Osteocyte (in vitro differentiated cells): ENCODE measurements at places on chromosomes 6 and 20. TPM values are rescaled to one million over a fixed set of nuclear protein-coding genes. Genes with fewer than 3 reads are reported as not detected.

GRCh38 chr6:150116200-150116800 lies 26.5 kb upstream of the PPP1R14C start:
- no peak overlapping the region for H3K27ac ChIP-seq
- no peak overlapping the region for H3K4me3 ChIP-seq
- DNase-seq, result no peak
- H3K27me3 ChIP-seq, result peaks cover 5% of the 10 kb centered on the region
- no peaks in the 10 kb centered on the region for H3K36me3 ChIP-seq
- H3K4me1 ChIP-seq, result peaks cover 10% of the 10 kb centered on the region

The CRISP3 gene
- total RNA-seq, result not detected in 2 replicates

GRCh38 chr20:14881518-14881917 lies 544.1 kb upstream of the FLRT3 start:
- no peak for DNase-seq
- no peak overlapping the region for H3K4me3 ChIP-seq
- H3K27ac ChIP-seq, result no peak overlapping the region
- no peaks in the 10 kb centered on the region for H3K36me3 ChIP-seq
- no peaks in the 10 kb centered on the region for H3K4me1 ChIP-seq
- H3K27me3 ChIP-seq, result no peaks in the 10 kb centered on the region

The C6orf163 gene
- total RNA-seq, result 3.8 and 5.1 TPM in 2 replicates

- H3K36me3 ChIP-seq, result no peaks in the 10 kb centered on the region
- H3K4me3 ChIP-seq, result no peak overlapping the region
- no peak overlapping the region for H3K27ac ChIP-seq
- peaks cover 44% of the 10 kb centered on the region for H3K27me3 ChIP-seq
- no peaks in the 10 kb centered on the region for H3K4me1 ChIP-seq
Measured at GRCh38 chr6:29924731-29925130, 17.6 kb upstream of the HLA-A start.

- H3K27ac ChIP-seq, result no peak overlapping the region
- H3K27me3 ChIP-seq, result no peaks in the 10 kb centered on the region
- DNase-seq, result no peak
- H3K4me3 ChIP-seq, result no peak overlapping the region
- no peaks in the 10 kb centered on the region for H3K36me3 ChIP-seq
Measured at GRCh38 chr20:6940048-6940447, 172.6 kb downstream of the BMP2 start.

DNA sequence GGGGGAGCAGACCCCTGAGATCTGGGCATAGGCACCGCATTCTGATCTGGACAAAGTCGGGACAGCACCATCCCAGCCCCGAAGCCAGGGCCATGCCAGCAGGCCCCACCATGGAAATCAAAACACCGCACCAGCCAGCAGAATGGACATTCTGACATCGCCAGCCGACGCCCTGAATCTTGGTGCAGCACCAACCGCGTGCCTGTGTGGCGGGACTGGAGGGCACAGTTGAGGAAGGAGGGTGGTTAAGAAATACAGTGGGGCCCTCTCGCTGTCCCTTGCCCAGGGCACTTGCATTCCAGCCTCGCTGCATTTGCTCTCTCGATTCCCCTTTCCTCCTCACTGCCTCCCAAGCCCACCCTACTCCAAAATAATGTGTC lies 2.0 kb downstream of the NNAT start:
- no peak overlapping the region for H3K4me3 ChIP-seq
- H3K4me1 ChIP-seq, result peaks cover 74% of the 10 kb centered on the region
- peaks cover 8% of the 10 kb centered on the region for H3K36me3 ChIP-seq
- no peak overlapping the region for H3K27ac ChIP-seq
- no peak for DNase-seq

The APOBEC2 gene
- not detected in 2 replicates for total RNA-seq

DNA sequence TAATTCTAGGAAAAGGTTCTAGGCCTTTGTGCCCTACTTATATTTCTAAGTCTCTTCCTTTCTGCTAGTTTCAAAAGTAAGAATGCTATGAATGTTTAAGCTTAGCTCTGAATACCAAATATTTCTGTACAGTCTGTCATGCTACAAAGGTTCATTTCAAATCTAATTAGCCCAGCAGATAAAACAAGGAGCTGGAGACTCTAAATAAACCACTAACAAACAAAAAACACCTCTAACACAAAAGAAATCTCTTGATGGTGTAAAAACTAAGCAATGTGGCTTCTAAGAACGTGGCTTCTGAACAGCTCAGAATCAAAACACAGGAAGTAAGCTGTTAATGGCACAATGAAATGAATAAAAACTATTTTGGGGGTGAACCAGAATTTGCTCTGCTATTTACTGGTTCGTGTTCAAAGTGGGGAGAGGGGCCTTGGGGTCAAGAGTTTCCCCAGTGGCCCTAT lies 198.3 kb downstream of the BCAS1 start:
- H3K4me3 ChIP-seq, result no peak overlapping the region
- H3K27ac ChIP-seq, result peak overlapping the region; percentile 90
- H3K36me3 ChIP-seq, result no peaks in the 10 kb centered on the region

DNA sequence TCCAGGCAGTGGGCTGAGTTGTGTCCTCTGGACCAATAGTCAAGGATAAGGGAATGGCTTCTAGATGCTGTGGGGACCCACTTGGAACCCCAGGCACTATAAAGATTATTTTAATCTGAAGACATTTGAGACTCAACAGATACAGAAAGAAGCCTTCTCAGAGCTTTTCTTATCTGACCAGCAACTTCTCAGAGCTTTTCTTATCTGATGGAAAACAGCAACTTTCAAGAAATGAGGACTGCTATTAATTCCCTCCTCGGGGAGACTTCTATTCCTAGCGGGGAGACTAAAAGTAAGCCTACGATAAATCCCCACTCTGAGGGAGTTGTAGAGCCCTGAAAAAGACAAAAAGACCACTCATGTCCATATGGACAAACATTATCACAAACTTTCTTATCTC lies 160.5 kb downstream of the RNASET2 start:
- no peak overlapping the region for H3K4me3 ChIP-seq
- H3K4me1 ChIP-seq, result peaks cover 3% of the 10 kb centered on the region
- H3K27me3 ChIP-seq, result peaks cover 10% of the 10 kb centered on the region
- no peaks in the 10 kb centered on the region for H3K36me3 ChIP-seq

The KCNK5 gene
- total RNA-seq, result not detected in 2 replicates

GRCh38 chr20:17617212-17617867 lies 47.5 kb downstream of the DSTN start:
- no peaks in the 10 kb centered on the region for H3K27me3 ChIP-seq
- DNase-seq, result peak; percentile 85
- H3K4me3 ChIP-seq, result no peak overlapping the region

DNA sequence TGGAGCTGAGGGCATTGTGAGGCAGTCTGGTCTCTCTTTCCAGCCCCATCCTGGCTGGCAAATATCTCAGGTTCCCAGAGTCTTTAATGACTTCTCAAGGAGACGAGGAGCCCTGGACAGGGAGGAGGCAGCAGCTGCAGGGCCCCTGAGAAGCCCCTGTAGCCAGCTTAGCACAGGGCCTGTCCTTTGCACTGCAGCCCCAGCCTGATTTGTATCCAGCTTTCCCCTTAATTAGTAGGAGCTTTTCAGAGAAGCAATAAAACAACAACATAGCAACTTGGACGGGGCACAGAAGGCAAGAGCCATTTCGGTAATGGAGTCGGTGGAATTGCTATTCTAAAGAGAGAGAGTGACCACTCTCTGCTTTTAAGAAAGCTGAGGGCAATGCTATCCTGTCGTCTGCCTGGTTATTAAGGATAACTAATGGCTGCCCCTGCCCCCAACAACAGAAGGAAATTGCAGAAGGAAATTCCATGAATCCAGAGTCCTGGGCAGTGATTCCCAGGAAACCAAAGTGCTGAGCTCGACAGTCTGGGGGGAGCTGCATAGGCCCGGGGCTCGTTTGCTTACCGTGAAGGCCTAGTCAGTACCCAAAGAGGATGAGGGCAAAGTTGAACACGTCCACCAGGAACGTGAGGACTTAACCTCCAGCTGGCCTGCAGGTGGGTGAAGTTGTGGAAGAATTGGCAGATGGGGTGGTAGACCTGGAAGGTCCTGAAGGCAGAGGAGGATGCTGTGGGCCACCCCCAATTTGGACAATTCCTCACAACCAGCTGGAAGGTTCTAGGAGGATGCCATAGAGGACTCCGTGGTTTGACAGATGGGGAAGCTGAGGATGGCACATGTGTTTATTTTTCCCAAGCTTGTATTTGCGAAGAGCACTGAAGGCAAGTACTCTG lies 50.3 kb downstream of the NPEPL1 start:
- no peaks in the 10 kb centered on the region for H3K4me1 ChIP-seq
- no peak overlapping the region for H3K4me3 ChIP-seq
- H3K27ac ChIP-seq, result no peak overlapping the region
- peak; percentile 49 for DNase-seq
- H3K27me3 ChIP-seq, result peaks cover 48% of the 10 kb centered on the region

The HTR1E gene
- not detected in 2 replicates for total RNA-seq

The COX4I2 gene
- not detected in 2 replicates for total RNA-seq

DNA sequence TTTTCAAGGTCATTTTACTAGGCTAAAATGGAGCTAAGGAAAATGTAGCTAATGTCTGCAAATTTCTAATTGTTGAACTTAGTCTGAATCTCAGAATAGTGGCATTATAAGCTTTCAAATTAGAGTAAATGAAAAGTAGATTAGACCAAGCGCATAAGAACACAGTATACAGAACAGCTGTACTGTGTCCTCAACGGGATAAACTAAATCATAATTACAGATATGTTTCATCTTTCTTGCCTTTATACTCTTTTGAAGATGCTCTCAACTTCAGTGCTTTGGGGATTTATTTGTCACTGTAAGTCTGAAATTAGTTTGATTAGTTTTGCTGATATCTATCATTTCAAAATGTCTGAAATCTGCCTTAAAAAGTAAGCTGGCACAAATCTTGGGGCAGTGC lies 305.4 kb downstream of the LAMA2 start:
- no peaks in the 10 kb centered on the region for H3K36me3 ChIP-seq
- DNase-seq, result no peak
- peaks cover 20% of the 10 kb centered on the region for H3K4me1 ChIP-seq
- H3K27me3 ChIP-seq, result no peaks in the 10 kb centered on the region
- no peak overlapping the region for H3K4me3 ChIP-seq
- no peak overlapping the region for H3K27ac ChIP-seq

DNA sequence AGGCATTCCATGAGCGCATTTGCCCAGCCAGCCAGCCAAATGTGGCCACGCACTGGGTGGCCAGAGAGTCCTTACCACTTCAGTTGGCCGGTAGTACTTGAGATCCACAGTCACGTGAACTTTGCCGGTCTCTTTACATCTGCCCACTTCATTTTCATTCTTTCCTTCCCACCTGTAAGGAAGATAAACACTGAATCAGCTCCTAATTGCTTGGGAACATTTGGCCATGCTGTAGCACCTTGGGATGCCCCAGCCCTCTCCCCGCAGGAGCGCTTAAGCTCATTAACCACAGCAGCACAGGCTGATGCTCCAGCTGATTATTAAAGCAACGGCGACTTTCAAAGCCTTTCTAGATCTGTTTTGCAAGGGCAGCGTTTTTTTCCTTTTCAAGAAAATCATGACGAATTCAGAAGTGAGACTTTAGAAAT lies 116.6 kb downstream of the FOXC1 start:
- H3K4me3 ChIP-seq, result no peak overlapping the region
- no peak for DNase-seq
- H3K27me3 ChIP-seq, result no peaks in the 10 kb centered on the region
- no peak overlapping the region for H3K27ac ChIP-seq

DNA sequence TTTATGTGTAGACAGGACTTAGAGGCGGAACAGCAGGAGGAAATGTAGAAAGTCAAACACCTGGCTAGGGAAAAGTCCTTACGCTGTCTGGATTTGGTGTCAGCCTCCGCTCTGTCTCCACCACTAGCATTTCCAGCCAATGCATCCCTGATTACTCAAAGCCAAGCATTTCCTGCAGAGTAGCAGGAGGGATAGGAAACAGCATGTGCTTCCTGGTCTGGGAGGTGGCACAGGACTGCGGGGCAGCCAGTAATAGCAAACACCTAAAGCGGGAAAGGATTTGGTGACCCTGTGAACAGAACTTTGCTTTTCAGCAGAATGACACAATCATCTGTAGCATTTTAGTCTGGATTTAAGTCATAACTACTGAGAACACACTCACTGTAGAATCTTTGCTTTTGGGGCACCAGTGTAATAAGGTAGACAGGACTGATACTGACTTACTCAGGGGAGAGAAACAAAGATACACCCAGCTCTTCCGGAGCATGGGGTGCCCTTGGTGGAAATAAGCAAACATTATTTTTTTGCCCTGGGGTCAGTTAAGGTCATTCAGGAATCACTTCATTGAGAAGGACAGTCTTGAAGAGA lies 133.3 kb upstream of the AHI1 start:
- no peak overlapping the region for H3K27ac ChIP-seq
- no peaks in the 10 kb centered on the region for H3K36me3 ChIP-seq
- H3K4me1 ChIP-seq, result no peaks in the 10 kb centered on the region
- DNase-seq, result no peak

The CST7 gene
- not detected in 2 replicates for total RNA-seq

DNA sequence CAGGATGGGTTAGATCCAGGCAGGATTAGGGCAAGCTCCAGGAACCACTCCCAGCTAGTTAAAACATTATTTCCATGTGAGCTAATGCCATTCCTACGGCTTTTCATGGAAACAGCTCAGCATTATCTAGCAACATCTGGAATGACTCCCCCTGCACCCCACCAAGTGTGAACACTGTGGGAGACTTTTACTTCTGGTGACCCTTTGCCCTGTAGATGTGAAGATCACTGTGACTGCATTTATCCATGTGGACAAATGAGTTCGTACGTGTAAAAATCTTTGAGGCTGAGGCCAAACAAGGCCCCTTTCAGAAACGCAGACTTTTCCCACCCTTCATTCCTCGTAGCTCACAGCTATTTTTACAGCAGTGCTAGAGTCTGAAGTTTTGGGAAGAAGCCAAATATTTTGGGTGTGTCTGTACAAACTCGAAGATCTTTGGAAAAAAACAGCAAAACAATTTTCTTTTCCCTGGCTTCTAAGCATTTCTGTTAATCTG lies 221.8 kb upstream of the SOX4 start:
- H3K27me3 ChIP-seq, result no peaks in the 10 kb centered on the region
- peak overlapping the region; percentile 88 for H3K27ac ChIP-seq
- DNase-seq, result no peak
- no peaks in the 10 kb centered on the region for H3K36me3 ChIP-seq
- H3K4me1 ChIP-seq, result peaks cover 23% of the 10 kb centered on the region

- DNase-seq, result no peak
- H3K27ac ChIP-seq, result no peak overlapping the region
- no peak overlapping the region for H3K4me3 ChIP-seq
- peaks cover 17% of the 10 kb centered on the region for H3K36me3 ChIP-seq
- H3K27me3 ChIP-seq, result no peaks in the 10 kb centered on the region
Measured at GRCh38 chr20:2866236-2866635, 7.0 kb upstream of the PTPRA start.

DNA sequence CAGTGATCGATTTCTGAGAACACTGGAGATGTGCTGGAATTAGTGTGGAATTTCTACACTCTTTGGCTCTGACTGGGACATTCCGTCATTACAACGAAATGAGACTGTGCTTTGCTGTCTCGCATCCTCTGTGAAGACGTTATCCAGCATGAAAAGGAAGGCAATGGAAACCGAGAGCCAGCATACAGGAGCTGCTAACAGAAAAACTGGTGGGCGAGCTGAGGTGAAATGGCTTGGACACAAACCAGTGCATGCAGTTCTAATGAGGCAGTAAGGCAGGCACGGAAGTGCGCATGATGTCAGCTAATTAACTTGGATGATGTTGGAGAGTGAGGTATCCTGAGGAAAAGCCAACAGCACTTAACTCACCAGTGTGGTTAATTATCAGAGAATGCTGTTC lies 202.8 kb upstream of the AGPAT4 start:
- H3K36me3 ChIP-seq, result no peaks in the 10 kb centered on the region
- no peak for DNase-seq
- H3K27me3 ChIP-seq, result no peaks in the 10 kb centered on the region
- H3K4me1 ChIP-seq, result peaks cover 6% of the 10 kb centered on the region
- no peak overlapping the region for H3K4me3 ChIP-seq
- no peak overlapping the region for H3K27ac ChIP-seq

The PROKR2 gene
- total RNA-seq, result not detected in 2 replicates
